ENCODE measurements at places on chromosomes 2 and 18.

- no peak for DNase-seq
These were observed 2115.3 kb upstream of the PIK3C3 start for GRCh38 chr18:39839782-39840181.

DNA sequence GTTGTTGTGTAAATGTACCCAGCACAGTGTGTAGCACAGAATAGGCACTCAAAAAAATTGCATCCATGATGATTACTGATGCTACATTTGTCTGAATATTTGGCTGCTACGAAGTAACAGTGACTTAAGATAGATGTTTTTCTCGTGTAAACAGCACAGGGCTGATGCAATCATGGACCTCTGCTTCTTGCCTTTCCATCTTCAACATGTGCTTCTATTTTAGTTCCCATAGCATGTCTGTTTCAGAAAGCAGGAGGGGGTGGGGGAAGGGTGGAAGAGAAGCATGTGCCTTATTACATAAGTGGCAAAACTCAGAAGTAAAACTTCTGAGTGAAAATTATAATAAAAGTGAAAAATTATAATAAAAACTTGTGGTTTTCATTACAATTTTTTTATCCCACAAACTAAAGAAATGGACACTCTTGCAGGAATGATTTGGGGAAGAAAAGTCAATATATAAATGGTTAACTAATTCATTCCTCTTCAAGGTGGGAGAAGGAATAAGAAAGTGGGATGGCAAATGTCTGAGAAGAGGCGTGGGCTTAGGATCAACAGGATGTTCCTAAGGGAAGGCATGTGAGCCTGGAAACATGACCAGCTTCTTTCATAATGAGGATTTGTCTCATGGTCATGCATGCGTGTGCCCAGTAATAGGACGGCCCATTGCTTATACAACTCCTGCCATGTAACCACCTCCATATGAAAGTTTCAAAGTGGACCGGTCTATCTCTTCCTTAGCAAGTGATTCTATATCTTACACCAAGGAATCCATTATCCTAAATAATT is 27.2 kb downstream of the CCBE1 start:
- no peak for DNase-seq

DNA sequence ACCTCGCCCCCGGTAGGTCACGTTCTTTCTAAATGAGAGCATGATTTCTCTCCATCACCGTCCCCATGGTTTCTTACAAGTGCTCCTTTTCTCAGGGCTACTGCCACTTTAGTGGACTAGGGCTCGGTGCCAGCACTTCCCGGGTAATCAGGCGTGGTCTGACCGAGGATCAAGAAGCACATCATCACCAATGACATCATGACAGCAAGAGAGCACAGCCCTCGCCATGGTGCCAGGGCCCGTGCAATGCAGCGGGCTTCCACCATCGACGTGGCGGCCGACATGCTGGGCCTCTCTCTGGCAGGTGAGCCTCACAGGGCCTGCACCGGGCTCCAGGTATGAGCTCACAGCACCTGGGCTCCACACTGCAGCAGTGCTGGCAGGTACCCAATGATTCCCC is 75.2 kb downstream of the INPP4A start:
- DNase-seq = no peak

- DNase-seq = peak; percentile 57
These were observed 15.9 kb downstream of the C2orf74 start for GRCh38 chr2:61177727-61178549.

GRCh38 chr2:24490181-24490689 is 819 bp upstream of the NCOA1 start:
- DNase-seq = no peak

- no peak for DNase-seq
These were observed 9.3 kb upstream of the MGAT5 start for GRCh38 chr2:134244587-134244986.

DNA sequence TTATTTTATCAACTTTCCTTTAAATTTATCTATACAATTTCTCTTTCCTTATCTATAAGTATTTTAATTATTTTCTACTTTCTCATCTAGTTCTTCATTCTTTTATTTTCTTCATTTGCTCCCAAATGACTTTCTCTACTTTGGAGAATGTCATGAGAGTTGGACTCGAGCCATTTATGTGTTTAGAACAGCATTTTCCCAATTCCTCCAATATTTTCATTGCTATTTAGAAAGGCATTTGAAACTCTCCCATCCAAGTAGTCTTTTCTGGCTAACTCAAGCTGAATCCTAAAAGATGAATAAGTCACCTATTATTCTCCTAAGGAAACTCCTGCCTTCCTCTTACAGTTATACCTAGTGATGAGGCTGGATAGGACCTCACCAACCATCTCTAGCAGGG is 15.8 kb upstream of the FEZ2 start:
- no peak for DNase-seq

DNA sequence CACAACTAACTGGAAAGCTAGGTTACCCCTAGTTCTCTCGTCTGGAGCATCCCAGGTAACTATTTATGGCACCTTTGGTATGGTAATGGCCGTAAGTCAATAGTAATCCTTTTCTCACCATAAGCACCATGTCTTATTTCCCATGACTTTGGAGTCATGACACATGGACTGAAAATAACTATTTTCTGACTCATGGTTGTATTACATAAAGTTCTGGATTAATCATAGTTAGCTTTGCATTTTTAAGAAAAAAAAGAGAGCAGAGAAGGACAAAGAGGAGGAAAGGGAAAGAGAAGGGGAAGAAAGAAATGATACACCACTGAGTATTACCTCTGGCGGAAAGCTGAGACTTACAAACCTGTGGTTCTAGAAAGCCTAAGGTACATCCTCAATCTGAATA is 99.3 kb downstream of the BIN1 start:
- DNase-seq = no peak

Data from CD4-positive, alpha-beta T cell treated with Interleukin-17A for 1 hour (primary cell).